ENCODE measurements at places on chromosomes 7 and 10.

DNA sequence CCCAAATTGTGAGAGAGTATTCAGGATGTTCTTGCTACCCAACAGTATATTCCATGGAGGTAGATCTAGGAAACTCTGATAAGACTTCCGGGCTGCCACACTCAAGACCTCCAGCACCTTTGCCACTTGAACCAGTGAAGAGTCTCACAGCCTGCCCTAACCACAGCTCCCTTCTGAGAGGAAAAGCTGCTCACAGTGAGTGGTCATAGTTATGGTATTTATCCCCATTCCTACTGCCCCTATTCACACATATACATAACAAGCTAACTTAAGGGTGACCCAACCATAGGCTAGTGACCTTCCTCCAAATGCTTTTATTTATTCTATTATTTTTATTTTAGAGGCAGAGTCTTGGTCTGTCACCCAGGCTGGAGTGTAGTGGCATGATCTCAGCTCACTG, 156.3 kb downstream of the PTEN start:
- DNase-seq = no peak

- DNase-seq = no peak
Observed at GRCh38 chr7:54166419-54166818, 375.8 kb upstream of the VSTM2A start.

GRCh38 chr10:19578571-19578970, 237.7 kb upstream of the PLXDC2 start:
- DNase-seq = no peak

GRCh38 chr10:122054048-122055025, 65.4 kb downstream of the TACC2 start:
- no peak for DNase-seq

- no peak for DNase-seq
Observed at GRCh38 chr7:38881947-38882684, 26.9 kb downstream of the VPS41 start.

DNA sequence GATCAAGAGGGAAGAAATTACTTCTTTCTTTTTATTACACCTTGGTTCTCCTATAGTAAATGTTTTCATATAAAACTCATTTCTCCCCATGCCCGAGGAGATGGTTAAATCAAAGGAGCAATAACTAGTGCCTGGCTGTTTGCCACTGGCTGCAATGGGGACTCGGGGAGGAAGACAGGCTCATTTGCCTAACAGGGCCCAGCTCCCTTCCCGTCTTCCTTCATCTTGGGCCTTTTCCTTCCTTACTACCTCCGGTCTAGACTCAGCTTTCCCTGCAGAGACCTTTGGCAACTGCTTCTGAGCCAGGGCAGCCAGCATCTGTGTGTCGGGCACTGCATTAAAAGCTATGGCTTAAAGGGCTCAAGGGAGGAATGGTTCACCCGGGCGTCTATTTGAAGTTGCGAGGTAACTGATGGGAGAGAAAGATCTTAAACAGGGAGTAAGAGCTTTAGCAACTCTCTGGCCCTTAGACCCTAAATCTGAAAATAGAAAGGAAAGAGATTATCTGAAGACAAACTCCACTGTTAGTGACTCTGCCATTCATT, 63.5 kb downstream of the CALD1 start:
- no peak for DNase-seq

GRCh38 chr10:11742779-11743298, 657 bp downstream of the ECHDC3 start:
- no peak for DNase-seq

GRCh38 chr7:91436655-91437054, 172.4 kb downstream of the FZD1 start:
- no peak for DNase-seq

DNA sequence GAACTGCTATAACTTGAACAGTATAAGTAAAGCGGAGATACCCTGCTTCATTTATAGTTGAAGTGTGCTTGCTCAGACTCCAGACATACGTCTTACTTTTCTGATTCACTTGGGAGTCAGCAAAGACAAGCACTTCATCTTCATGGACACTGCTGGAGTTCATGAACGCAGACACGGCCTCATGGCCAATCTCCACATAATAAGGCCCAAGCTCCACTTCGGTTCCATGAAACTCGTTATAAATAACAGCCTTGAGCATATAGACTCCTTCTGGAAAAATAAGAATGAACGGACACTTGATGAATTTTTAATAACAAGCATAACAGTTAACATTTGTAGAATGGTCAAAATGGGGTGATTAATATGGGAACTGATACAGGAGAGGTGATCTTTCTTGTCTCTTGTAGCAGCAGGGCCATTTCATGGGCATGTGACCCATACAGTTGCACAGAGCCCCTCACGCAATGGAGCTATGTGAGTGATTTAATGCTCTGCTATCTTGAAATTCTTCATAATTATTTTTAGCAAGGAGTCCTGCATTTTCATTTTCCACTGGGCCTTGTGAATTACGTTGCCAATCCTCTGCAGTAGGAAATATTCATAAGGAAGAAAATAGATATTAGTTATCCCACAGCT, 40.2 kb downstream of the PKD1L1 start:
- no peak for DNase-seq

GRCh38 chr7:156475179-156475578, 165.4 kb upstream of the RNF32 start:
- no peak for DNase-seq

GRCh38 chr7:13988731-13989125, 738 bp downstream of the ETV1 start:
- DNase-seq = no peak

DNA sequence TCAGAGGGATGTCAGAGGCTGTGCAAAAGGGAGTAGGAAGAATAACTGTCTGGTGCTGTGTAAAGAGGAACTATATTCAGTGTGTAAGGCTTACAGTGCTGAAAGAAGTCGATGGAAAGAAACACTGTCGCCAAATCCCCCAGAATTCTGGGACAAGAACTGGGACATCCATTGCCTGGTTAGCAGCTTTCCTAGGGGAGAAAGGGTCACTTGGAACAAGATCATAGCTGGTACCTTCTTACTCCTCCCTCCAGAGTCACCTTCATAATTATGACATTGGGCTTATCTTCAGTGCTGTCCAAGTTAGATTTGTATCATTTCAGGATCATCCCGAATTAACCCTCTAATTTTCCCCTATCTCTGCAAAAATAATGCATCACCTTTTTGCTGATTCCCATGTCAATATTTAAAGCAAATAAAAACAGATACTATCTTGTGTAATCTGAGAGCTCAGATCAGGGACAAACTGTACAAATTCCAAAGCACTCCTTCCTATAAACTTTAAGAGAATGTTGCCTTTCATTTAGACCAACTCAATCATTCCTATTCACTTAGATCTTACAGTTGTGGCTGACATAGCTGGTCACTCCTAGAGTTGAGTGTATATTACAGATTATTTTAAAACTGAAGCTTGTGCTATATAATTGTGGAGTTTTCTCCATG, 96.5 kb downstream of the DNAH11 start:
- DNase-seq = no peak

DNA sequence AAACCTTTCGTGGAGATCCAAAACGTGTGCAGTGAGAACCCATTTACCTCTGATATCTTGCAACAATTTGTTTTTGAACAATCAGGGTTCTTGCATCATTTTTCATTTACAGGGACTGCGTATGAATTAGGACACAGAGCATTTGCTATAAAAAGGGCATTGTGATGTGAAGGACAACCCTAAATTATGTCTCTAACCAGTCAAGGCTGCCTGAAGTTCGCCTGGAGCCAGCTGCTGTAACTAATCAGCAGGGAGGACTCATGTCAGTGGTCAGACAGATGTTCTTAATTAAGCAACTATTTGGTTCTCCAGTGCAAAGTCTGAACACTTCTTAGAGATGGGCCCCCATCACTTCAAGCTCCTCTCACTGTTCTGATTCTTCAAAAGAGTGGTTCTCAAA, 674.8 kb downstream of the KCNMA1 start:
- DNase-seq = no peak

DNA sequence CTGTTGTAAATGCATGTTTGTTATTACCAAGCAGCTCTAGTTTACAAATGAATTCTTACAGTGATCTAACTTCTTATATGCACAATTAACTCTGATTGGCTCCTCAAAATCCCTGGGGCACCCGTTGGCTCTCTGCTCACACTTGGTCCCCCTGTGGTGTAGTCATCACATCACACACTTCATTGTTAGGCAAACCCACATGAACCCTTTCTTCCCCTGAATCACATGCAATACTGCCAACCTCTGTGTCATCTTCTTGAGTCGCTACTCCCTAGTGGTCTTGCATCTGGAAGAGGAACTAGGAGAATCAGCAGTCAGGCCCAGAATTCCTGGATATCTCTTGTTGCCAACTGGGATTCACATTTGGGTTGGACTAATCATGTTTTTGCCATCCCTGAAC, 73.1 kb downstream of the CD36 start:
- DNase-seq = no peak

GRCh38 chr10:33160151-33160550, 174.3 kb downstream of the NRP1 start:
- no peak for DNase-seq

DNA sequence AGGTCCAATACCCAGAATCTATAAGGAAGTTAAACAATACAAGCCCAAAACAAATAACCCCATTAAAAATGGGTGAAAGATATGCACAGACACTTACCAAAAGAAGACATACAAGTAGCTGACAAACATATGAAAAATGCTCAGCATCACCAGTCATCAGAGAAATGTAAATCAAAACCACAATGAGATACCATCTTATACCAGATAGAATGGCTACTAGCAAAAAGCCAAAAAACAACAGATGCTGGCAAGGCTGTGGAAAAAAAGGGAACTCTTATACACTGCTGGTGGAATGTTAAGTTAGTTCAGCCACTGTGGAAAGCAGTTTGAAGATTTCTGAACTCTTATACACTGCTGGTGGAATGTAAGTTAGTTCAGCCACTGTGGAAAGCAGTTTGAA, 331.1 kb downstream of the KIF20B start:
- no peak for DNase-seq

DNA sequence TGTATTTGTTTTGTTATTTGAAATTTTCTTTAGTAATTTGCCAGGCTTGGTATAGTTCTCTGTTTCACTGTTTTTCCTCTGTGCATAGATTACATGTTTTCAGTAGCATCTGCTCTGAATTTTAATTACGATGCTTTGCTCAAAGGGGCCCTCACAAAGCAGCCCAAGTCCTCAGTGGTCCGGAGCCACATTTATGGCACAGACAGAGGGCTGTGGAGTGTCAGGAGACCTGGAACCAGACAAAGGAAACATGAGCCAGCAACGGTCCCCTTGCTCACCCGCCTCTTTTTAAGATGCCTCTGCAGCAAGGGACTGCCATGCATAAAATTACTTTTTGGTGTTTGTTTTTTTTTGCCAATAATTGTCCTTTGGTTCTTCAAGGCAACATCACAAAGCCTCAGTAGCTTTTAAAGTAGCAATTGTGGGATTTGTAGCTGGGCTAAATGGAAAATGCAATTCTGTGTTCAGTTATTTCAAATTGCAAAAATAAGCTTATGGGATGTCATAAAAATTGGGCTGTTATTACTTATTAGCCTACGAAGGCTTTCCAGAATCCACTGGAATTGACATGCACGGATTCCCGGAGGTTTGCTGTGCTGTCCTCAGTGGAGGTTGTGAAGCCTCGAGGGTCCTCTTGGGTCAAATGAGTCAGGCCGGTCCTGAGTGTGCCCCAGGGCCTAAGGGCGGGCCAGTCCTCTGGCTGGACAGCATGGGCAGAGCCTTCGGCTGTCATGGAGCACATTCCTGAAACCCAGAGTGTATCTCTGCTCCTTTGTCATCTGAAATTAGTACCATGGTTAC, 422.8 kb downstream of the GLRX3 start:
- no peak for DNase-seq

- no peak for DNase-seq
Observed at GRCh38 chr7:154640917-154641316, 362.0 kb downstream of the PAXIP1 start.

- DNase-seq = no peak
Observed at GRCh38 chr10:3195286-3195685, 22.7 kb upstream of the PITRM1 start.
